ENCODE measurements at places on chromosomes 2 and 18.

DNA sequence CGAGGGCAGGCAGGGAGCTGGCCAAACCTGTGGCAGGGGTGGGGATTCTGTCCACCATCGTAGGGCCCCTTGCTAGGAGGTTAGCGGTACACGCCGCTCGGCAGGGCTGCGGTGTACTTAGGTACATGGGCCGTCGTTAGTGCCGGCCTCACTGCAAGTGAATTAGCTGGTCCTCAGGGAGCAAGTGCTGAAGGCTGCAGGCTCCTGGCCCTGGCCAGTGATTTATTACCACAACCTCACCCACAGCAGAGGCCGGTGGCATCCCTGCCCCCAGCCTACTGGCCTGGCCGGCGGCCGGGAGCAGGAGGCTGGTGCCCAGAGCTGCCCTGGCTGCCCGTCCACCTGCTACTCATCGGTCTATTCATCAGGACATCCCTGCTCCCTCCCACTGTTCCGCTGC, 19.6 kb upstream of the PTMA start:
- no peak for DNase-seq

- no peak for DNase-seq
Observed at GRCh38 chr18:61887838-61888237, 5.0 kb downstream of the RNF152 start.

GRCh38 chr2:231923951-231924888, 2.0 kb downstream of the NPPC start:
- no peak for DNase-seq

- DNase-seq, result no peak
Observed at GRCh38 chr2:94966689-94967088, 58.8 kb upstream of the MAL start.

DNA sequence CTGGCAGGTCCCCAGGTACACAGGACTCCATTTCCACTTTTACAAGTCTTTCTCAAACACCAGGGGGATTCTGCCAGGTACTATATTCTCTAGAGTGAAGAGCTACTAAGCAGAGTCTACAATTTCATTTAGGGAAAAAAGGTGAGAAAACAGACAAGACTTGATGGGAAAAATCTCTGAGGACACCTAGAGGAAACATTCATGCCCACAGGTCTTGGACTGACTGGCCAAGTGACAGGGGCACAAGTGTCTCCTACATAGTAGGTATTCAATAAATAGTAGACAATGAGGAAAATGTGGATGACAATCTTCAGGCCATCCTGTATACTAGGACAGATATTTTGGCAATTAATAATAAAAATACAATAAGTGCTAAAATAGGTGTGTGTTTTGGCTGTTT, 228.6 kb downstream of the CLIP4 start:
- no peak for DNase-seq

GRCh38 chr2:100817388-100817985, 2.5 kb upstream of the NPAS2 start:
- no peak for DNase-seq

DNA sequence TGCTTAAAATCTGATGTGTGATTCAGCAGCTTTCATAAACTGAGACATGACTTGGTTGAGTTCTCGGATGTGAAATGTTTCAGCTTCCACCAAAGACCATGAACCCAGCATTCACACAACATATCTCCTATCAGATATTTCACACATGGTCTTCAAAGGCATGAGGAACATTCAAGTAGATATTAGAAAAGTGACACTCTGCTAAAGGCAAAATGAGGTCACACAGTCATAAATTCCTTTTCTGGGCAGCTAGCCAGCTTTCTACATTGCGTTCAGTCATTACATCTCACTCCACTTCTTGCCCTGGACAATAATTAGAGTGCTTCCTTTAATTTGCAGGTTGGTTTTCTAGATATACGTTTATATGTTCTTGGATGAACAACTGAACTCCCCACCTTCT, 96.7 kb downstream of the GAREM1 start:
- DNase-seq, result no peak

GRCh38 chr2:88540346-88540745, 86.9 kb downstream of the EIF2AK3 start:
- no peak for DNase-seq

DNA sequence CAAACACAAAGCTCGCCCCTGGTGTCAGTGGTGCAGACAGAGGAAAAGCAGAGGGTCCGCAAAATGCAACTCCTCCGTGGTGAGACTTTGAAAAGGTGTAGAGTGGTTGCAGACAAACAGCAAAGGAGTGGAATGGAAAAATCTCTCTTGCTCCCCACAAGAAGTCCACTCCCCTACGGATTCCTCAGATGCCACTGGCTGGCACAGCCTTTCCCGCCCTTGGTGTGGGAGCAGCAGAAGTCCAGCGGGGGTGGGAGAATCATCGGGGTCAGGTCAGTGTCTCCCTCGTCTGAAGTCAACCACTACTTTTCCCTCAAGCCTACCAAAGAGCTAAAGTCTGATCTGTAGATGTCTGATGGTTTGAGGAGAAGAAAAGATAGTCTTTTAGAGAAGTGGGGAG, 22.3 kb upstream of the B3GNT7 start:
- no peak for DNase-seq

DNA sequence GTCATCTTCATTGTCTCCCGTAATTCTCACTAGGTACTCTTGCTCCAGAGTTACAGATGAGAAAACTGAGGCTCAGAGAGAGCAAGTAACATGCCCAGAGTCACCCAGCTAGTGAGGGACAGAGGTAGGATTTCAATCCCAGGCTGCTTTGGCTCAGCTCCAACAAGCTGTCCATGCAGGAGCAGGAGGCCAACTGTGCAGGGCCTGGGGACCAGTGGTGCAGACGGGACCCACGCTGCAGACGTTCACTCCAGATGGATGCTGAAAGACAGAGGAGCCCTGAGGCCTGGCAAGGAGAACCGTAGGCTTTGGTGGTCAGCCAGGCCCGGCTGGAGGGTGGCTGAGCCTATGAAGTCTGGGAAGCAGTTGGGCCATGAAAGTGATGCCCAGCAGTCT, 102.6 kb downstream of the MCFD2 start:
- no peak for DNase-seq

GRCh38 chr2:211434773-211435172, 878.4 kb downstream of the CPS1 start:
- DNase-seq, result no peak

- no peak for DNase-seq
Observed at GRCh38 chr2:219645631-219646527, 18.4 kb downstream of the SLC4A3 start.

- DNase-seq, result no peak
Observed at GRCh38 chr2:224161712-224162111, 122.6 kb upstream of the SERPINE2 start.

GRCh38 chr2:205731583-205731981, 49.3 kb downstream of the NRP2 start:
- DNase-seq, result no peak

GRCh38 chr18:22228976-22229375, 59.6 kb downstream of the GATA6 start:
- DNase-seq, result no peak

DNA sequence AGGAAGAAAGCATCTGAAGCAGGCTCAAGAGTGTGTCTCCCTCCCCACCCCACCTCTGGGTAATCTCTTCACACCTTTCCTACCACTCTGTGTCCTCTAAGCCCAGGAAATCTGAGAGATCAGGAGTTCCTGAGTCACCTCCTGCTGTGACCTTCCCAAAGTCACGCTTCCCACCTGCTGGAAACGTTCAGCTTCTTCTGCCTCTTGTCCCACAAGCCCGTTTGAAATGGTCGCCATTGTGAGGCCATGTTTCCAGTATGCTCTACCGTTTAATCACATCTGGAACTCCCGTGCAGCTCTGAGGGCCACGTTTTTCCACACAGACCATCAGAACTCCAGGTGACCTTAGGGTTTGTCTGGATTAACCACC, 25.9 kb downstream of the GREB1 start:
- no peak for DNase-seq

- no peak for DNase-seq
Observed at GRCh38 chr2:203534621-203535077, 452 bp downstream of the RAPH1 start.

- no peak for DNase-seq
Observed at GRCh38 chr2:63589148-63589958, 590 bp downstream of the MDH1 start.
